ENCODE measurements at places on chromosomes 3 and 15.

DNA sequence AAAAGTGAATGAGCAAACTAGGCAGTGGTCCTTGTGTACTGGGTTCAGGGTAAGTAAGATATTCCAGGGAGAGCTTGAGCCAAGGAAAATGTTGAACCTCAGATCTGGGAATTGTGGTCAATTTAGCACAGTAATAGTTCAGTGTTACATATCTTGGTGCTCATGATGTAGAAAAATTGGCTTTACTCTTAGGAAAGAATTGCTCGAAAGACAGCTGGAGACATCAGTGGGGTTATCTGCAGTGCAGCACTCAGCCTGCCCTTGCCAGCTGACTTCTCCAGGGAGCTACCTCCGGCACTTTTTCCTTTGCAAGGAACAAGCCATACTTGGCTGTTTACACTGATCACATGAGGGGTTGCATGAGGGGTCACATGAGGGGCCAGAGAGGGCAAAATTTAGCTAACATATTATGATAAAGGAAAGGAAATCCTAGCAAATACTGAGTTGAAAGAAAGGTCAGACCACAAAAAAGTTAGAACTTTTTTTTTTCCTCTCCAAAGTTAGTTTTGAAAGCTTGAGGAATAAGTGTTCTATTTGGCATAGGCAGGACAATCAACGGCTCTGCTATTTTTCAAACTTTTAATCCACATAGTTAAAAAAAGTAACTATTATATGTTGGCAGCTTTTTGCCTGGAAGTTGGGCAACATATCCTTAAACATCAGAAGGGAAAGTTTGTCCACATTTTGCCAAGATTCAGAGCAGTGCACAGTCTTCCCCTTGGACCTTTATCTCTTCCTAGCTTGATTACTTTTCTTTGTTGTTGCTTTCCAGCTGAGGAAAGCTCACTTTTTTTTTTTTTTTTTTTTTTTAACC is 92.4 kb downstream of the COL6A6 start:
- no peak for DNase-seq

DNA sequence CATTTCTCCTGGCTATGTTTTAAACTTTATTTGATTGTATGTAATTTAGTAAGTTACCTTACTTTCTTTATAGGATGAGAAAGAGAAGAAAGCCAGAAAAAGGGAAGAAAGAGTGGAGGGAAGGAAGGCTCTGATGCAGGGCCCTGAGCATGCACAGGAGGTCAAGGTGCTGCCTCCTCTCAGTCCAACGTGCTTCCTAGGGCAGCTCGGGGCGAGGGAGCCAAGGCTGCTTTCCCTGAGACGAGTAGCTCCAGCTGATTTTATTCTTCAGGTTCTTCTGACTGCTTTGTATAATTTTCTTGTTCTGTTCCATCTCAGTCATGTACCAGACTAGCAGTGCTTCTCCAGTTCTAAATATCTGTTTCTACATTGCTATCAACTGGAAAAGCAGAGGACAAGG is 3.4 kb downstream of the CORO2B start:
- DNase-seq, result no peak

GRCh38 chr3:61239871-61240270 is 11.4 kb downstream of the FHIT start:
- DNase-seq, result no peak

GRCh38 chr15:41139619-41140018 is 23.5 kb upstream of the INO80 start:
- no peak for DNase-seq

DNA sequence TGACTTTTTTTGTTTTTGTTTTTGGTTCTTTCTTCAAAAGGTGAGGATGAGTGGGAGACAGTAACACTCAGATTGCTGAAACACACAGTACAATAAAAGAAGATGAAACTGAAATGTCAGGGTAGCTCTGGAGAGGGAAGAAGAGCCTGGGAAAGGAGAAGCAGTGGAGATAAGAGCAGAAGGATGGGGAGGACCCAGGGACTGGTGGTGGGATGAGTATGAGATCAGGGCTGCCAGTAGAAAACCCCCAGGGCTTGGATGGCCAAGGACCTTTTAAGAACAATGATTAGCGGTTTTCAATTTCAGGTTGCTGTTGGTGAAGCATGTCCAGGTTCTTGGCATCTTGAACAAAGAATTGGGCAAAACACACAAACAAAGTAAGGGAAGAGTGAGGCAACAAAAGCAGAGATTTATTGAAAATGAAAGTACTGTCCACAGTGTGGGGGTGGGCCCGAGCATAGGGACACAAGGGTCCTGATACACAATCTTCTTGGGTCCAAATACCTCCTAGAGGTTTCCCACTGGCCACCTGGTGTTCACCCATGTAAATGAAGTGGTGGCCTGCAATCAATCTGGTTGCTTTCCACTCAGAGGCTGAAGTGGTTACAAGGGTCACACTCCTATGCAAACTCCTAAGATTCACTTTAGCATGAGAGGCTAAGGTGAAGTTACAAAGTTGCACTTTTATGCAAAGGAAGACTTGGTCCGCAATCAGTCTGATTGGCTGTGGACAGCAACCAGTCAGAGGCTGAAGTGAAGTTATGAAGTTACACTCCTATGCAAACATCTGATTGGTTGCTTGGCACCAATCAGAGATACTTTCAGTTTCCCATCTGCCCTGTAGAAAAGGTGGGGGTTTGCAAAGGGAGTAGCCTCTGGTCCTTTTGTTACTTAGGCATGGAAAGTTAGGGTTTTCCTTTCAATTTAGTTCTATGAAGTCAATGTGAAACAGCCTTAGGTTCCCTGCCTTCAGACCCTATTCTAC is 26.1 kb upstream of the MFSD1 start:
- DNase-seq, result no peak

GRCh38 chr15:44738340-44738984 is 2.1 kb downstream of the TRIM69 start:
- peak; percentile 64 for DNase-seq

DNA sequence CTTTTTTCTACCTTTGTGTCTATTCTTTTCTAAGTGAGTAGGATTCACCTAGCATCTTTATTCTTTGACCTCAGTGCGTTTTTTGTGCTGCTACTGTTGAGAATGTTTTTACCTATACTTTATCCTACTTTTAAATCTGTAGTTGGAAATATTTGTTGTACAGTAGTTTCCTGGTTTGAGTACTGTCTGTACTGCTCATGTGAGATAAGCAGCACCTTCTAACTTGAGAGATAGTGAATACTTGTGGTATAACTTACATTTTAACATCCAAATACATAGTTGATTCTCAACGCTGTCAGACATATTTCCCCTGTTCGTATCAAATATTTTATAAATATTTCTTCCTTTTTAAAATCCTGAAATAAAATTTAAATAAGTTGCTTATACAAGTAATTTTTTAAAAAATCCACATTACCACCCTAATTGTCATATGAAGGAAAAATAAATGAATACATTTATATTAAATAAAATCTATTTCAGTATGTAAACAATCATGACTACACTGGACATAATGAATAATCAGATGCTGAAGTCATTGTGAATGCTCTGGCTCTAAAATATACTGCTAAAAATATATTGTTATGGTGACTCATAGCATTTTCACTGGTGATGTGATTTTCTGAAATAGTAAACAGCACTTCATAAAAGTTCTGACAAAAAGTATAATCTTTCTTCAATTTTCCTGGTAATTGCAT is 17.4 kb downstream of the ATP11B start:
- no peak for DNase-seq

DNA sequence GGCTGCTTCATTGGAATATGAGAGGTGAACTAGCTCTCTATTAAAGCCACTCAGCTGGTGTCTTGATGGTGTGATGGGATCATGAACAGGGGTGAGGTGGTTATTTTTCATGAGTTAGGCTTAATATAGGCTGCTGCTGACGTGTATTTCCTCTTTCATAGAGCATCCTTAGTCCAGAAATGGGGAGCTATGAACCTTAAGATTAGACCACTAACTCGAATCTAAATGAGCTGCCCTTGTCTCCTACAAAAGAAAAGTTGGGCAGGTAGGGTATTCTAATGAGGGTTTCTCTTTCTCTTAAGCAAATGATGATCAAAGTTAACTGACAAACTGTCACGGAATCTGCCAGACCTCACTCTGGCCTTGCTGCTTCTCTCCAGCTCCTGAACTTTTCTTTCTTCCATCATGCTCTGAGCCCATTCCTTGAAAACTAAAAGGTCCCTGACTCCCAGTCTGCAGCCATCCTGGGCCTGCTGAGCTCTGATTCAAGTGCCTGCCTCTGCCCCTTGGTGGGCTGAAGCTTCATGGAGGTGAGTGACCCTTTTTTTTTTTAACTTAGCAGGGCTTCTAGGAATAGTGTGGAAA is at the start of gene TRIM69:
Gene TRIM69 (plus strand): TSS at position 348 of the 585 bp plus-strand sequence. CDS start 177 bp downstream, at position 525.
- no peak for DNase-seq

Data from CD8-positive, alpha-beta memory T cell (primary cell).